ENCODE measurements at places on chromosomes 3 and 15. TPM values are rescaled to one million over a fixed set of nuclear protein-coding genes. Genes with fewer than 3 reads are reported as not detected.

GRCh38 chr3:186786922-186787321 is 3.5 kb downstream of the EIF4A2 start:
- DNase-seq: no peak

DNA sequence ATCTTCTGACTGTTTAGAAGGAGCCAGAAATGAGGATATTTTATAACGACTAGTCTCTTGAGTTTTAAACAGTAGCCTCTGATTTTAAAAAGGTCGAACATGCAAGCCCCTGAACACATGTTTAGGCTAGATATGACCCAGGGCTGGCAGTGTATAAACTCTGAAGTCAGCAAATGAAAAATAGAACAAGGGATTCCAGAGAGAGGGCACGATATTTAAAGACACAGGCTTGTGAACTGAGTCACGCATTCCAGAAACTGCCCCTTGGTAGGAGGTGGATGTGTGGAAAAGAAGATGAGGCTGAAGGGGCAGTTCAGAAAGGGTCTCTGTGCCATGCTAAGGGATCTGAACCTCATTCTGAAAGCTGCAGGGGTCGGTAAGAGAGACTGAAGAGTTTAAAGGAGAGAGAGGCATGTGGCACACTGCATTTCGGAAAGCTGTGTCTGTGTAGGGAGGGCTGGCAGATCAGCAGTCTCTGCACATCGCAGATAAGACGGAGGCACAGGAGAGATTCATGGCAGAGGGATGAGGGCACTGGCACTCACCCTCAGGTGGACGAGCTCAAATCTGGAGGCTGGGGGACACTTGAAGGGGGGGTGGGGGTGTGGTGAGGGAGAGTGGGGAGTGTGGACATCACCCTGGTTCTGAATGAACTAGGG is 22.1 kb downstream of the ST8SIA2 start:
- DNase-seq: no peak

DNA sequence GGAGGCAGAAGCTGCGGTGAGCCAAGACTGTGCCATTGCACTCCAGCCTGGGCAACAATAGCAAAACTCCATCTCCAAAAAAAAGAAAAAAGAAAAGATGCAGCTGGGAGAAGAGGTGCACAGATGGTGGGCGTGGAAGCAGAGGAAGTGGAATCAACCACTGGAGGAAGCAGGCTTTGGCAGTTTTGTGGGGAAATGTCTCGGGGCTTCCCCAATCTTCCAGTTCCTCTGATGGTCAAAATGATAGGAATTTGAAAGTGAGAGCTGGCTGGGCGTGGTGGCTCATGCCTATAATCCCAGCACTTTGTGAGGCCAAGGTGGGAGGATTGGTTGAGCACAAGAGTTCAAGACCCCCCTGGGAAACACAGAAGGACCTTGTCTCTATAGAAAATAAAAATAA is 48.1 kb upstream of the SMAD3 start:
- no peak for DNase-seq

DNA sequence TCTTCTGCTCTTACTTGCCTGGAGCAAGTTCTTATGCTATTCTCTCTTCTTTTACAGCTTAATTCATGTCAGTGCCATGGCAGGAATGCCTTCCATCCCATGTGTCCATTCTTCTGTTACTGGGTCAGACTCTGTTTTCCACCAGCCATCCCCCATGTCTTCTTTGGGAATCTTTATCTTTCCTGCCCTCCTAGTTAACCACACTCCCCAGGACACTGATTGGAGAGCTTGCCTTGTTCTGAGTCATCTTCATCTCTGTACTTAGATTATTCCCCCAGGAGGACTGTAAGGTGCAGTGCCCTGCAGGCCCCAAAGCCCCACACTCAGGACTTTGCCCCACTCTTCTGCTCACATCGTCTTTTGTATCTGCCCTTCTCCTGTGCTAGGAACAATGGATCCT is 3.6 kb downstream of the ABHD17C start:
- DNase-seq: no peak

DNA sequence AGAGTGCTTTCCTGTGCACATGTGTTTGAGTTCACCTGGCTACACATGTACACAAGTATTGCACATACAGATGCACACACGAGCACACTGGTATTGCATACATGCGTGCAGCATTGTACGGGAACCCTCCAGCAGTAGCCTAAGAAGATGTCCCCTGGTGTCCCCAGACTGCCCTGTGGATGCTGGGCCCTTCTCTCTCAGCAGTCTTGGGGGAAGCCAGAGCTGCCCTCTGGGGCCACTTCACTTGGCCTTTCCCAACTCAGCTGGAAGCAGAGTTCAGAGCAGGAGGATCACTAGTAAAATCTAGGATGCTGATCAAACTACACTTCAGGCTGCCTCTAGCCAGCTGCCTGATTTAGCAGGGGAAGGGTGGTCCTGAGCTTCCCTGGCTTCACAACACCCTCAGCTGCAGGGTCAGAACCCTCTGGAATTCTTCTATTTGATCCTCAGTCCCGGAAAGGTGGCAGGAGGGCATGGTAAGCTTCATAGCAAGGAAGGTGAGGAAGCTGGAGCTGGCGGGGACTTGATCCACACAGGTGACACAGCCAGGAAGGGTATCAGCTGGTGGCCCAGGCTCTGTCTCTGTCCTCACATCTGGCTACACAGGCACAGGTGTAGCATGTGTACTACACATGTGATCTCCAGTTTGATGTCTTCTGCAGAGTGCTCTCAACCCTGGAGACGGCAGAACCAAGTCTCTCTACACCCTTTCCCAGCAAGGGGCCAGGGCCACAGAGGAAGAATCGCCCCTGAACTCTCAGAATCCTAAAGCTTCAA is 36.5 kb downstream of the KLF15 start:
- DNase-seq: no peak

GRCh38 chr3:30680789-30681648 is 74.6 kb downstream of the TGFBR2 start:
- no peak for DNase-seq

DNA sequence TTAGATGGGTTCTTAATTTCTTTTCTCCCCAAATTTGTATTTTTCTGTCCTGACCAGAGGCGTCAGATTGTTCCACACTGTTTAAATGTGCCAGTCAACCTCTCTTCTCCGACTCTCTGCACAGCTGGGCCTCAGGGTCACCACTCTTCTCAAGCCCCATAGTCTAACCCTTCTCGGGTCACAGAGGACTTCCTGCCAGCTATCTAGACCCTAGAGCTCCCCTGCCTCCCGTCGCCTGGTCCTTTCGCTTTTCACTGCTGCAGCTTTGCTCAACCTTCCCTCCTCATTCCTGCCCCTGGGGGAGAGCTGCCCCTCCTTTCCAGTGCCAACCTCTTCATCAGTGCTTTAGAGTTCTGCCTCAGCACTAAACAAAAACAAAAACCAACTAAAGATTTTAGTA is 151.7 kb downstream of the ATG7 start:
- no peak for DNase-seq

DNA sequence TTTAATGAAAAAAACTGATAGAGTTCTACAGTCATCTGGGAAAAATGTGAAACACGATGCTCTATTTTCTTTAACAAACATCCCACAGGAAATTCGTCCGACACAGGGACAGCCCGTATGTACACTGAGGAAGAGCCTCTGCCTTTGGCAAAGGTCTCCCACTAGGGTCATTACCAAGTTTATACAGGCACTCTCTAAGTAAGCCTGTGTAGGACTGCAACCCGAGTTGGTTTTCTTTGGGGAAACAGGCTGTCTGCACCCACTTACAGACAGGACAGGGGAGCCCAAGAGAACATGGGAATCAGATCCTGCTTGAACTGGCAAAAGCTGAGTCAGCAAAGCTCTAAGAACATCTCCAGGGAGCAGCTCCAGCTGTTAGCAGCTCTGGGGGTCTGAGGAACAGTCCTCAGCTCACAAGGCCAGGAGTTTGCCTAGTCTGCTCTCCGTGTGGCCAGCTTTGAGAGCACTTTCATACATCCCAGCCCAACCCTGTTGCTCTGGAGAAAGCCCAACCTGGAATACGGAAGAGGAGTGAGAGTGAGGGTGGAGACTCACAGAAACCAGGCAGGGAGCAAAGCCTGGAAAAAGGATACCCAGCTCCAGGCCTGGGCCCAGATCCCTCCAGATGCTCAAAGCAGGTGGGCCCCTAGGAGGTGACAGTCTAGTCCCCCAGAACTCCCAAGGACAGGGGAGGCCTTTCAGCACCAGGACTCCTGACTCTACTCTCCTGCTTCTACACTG is 1.9 kb downstream of the TBC1D2B start:
- no peak for DNase-seq

Gene MYLK
- polyA plus RNA-seq: 2.1 TPM

Gene WDR49
- polyA plus RNA-seq: 0.62 TPM

Gene CAMP
- not detected for polyA plus RNA-seq

Gene FBXO40
- 0.17 TPM for polyA plus RNA-seq

Gene TRAIP
- polyA plus RNA-seq: 2.2 TPM

Measured in naive B cell (primary cell).